ENCODE measurements at places on chromosomes 5 and 9.
A peak's percentile ranks its signal among the peaks of the same experiment; 100 is the strongest.

- no peak for DNase-seq
Observed at GRCh38 chr9:120465685-120466407, 114.1 kb downstream of the CDK5RAP2 start.

GRCh38 chr5:179146277-179146676 is 86.1 kb downstream of the ZNF354C start:
- DNase-seq, result no peak

DNA sequence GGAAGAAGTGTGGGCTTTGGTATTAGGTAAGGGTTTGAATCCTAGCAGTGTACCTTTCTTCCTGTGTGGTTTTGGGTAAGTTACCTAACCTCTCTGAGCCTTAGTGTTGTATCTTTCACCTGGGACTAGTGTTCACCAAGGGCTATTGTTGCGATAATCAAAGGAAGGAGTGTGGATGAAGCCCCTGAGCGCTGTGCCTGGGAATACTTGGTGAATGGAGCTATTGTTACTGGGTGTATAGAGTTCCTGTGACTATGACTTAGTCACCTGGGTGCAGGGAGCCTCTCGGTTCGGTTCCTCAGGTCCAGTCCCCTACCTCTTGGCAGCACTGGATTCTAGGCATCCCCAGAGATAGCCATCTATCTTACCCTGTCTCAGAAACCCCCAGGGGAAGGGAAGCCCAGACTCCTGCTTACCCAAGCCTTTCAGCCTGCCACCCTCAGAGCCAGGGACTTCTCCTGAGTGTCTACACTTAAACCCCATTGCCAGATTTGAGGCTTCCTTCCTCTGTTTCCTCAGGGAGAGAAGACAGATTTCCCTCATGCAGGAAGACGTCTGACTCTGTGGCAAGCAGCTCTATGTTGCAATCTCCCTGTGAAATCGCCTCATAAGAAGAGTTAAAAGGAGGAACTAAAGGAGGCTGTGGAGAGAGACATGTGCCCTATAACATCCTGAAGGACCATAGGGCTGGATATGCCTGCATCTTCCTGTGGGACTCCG is 181.0 kb upstream of the PITX1 start:
- peak; percentile 0 for DNase-seq

DNA sequence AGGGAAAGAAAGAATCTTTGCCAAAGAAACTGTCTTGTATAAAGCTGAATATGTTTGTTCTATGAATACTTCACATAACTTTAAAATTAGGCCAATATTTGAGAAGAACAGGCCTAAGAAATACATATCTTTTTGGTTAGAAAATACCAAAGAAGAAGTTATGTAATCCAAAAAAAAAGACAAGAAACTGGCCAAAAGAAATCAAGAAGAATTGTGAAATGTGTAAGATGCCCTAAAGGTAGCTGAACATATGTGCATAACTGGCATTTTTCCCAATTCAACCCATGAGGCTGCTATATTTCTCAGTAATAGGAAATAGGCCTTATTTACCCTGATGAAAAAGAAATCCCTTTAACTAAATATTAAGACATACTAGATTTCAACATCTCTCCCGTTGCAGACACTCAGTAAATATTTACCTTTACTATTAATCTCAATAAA is 290.0 kb downstream of the CETN3 start:
- no peak for DNase-seq

DNA sequence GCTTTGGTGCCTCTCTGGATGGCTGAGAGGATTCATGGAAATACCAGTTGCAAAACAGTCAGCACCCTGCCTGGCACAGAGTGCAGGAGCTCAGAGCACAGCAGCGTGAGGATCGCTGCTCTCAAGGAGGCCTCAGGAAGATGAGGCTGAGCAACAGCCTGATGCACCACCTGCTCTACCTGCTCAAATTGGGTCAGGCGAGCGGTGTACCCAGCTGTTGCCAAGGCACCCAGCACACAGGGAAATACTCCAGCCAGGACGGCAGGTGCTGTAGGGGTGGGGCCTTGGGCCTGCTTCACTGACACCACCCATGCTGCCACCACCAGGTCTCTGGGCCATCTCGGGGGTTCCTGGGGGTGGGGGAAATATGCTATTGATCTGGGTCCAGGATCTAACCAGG is 4.3 kb downstream of the EEIG1 start:
- DNase-seq, result no peak

GRCh38 chr9:14107977-14108376 is 206.0 kb downstream of the NFIB start:
- DNase-seq, result no peak

- no peak for DNase-seq
Observed at GRCh38 chr9:6667633-6668280, 22.2 kb upstream of the GLDC start.

GRCh38 chr5:8788246-8788645 is 757.6 kb downstream of the SEMA5A start:
- no peak for DNase-seq

DNA sequence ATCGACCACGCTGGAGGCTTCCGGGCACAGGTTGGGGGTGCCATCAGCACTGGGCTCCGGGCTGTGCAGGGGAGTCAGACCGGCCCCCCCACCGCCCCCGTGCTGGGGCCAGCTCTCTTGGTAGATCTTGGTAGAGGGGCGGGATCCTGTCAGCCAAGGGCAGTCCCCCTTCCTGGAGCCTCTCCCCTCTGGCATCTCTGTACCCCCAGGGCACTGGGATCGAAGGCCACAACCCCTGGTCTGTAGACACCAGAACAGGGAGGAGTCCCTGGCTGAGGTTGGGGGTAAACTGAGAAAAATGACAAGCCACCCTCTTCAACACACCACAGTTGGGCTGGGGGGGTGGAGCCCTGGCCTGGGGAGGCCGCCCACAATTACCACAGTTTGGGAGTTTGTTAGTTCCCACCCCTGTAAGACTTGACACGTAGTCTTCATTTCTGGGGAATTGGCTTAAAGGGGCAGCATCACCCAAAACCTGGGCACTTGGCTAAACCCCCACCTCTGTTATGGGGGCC is 882 bp downstream of the CERCAM start:
- no peak for DNase-seq

DNA sequence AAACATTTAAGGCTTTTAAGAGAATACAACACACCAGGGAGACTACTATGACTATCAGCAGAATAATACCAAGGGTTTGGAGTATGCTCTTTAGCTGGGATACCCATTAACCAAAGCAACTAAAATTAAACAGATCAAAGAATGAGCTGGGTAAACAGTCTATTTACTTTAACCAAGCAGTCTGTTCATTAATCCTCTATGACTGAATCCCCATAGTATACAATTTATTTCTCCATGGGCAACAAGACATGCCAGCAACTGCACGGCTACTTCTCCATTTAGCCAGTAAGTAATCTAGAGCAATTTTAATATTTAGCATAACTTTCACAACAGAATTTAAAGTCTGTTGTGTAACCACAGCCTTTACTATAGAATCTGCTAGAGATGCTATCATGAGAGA is 77.6 kb downstream of the CDO1 start:
- DNase-seq, result no peak

- DNase-seq, result no peak
Observed at GRCh38 chr9:6969805-6970204, 212.0 kb downstream of the KDM4C start.

DNA sequence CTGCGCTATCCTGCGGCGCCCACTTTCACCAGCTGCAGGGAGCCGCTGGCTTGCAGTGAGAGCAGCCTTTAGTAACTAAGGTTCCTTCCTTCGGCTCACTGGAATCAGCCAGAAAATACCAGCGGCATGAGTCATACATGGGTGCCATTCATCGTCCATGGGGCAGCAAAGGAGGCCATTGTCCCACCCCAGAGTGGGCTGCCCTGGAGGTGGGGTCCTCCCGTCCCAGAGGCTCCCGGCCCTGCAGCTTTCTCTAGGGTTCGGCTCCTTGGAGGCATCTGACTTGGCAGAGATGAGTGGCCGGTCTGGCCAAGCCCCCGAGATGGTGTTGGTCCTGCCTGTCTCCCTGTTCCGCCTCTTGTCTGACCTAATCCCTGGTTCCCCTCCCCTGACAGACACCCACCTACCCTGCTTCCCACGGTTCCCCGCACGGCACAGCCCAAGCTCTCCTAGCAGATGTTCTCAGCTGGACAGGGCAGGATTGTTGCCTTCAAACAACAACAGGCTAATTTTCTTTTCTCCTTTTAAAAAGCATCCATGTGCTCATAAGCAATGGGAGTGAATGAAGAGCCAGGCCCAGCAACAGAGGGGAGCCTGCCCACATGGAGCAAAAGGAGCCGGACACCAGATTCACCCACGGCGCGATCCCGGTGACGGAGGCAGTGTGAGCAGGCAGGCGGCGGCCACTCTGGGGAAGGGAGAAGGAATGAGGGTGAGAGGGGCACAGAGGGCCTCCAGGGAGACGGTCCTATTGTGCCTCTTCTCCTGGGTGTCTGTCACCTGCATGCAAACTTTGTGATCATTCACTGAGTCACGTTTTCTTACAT is 97.0 kb upstream of the COL5A1 start:
- DNase-seq, result peak; percentile 84

DNA sequence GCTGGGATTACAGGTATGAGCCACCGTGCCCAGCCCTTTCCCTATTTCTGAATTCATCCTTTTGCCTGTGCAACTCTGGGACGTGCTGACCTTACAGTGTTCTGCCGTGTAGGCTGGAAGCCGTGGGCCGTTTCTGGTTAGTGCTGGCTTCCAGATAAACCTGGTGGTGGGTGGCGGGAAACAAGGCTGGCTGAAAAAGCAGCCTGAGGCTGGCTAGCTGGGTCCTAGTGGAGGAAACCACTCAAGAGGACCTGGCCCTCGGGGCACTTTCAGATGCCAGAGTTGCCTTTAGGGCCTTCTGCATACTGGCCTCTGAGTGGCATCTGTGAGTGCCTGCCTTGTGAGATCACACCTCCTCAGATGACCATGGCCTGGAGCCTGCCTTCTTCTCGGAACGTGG is 26.9 kb downstream of the GALNT12 start:
- DNase-seq, result no peak

- no peak for DNase-seq
Observed at GRCh38 chr9:99190597-99191283, 31.0 kb downstream of the ALG2 start.

DNA sequence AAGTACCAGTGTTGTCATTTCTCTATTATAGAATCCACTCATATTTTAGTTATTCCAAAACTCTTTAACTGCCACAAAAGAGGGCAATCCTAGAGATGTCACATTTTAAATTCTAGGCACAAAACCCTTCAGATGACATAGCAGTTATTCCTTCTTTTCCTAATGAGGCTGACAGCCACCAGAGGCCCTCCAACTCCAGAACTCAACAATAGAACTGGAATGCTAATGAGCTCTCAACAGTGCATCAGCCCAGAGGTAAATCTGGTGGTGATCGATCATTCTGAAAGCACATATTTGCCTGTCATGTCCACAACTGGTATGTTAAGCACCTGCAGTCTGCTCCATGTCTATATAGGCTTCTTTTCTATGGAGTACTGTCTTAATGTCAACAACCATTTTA is 40.2 kb upstream of the RAB3C start:
- no peak for DNase-seq

- no peak for DNase-seq
Observed at GRCh38 chr9:88378317-88378716, 9.9 kb upstream of the SPIN1 start.

DNA sequence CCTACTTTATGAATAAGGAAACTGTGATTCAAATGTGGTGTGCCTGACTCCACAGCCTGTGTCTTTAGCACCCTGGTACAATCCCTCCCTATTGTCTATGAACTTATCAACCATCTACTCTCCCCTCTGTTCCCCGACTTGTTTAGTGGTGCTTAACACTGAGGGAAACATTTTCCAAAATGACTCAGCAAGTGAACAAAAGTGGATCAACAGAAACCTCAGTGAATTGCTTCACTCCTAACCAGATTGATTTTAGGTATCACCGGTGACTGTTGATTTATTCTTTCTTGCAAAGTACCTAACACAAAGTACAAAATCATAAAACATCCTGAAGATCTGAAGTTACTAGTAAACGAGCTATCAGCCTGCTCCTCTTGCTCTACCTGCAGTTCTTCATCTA is 42.1 kb upstream of the RAPGEF6 start:
- no peak for DNase-seq

GRCh38 chr9:70134360-70134759 is 90.7 kb downstream of the MAMDC2 start:
- no peak for DNase-seq

GRCh38 chr5:82765765-82766164 is 311.4 kb downstream of the TMEM167A start:
- no peak for DNase-seq

- no peak for DNase-seq
Observed at GRCh38 chr5:78813906-78814530, 165.4 kb upstream of the LHFPL2 start.

DNA sequence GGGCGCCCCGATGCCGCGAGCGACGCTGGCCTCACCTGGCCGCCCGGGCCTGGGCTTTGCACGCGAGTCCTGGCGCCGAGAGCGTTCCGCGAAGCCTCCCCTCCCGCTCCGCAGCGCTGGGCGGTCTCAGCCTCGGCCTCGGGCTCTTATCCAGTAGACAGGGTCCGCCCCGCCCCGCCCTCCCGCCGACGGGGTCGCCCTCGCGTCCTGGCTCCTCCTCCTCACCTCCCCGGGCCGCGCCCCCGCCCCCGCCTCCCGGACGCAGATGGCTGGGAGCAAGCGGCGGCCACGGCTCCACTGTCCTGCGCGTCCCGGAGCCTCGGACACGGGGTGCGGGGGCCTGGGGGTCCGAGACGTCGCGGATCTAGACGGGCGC is at the start of gene SLC6A3:
Gene SLC6A3 (minus strand): TSS at position 128 of the 376 bp plus-strand sequence. CDS start 2,243 bp downstream, outside the sequence.
- DNase-seq, result no peak

- no peak for DNase-seq
Observed at GRCh38 chr9:27090231-27090630, 18.8 kb upstream of the TEK start.

DNA sequence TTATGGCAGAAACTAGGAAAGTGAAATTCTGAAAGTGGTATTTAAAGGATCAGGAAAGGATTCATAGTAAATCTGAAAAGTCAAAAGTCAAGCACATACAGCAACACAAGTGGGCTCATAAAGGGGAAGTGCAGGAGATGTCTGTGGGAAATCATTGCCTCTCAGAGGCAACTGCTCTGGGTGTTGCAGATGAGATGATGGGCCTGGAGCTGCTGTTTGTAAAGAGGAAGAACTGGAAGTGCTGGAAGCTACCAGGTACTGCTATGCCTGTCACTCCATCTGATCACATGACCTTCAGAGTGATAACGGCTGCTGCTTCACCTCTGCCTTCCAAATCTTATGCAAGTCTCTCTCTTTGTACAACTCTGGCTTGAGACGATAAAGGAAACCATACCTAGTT is 55.9 kb downstream of the ADRB2 start:
- DNase-seq, result no peak

- no peak for DNase-seq
Observed at GRCh38 chr5:96033116-96033515, 71.5 kb upstream of the ELL2 start.

- DNase-seq, result no peak
Observed at GRCh38 chr9:20591223-20591622, 31.1 kb downstream of the MLLT3 start.

- no peak for DNase-seq
Observed at GRCh38 chr9:104896131-104896530, 31.8 kb downstream of the ABCA1 start.

GRCh38 chr9:92294297-92294676 is 790 bp upstream of the IARS1 start:
- DNase-seq, result no peak

- DNase-seq, result no peak
Observed at GRCh38 chr5:157948738-157949410, 89.9 kb upstream of the CLINT1 start.
